ENCODE measurements at places on chromosomes 3 and 15.

- DNase-seq, result no peak
Observed at GRCh38 chr15:88605189-88606069, 15.7 kb upstream of the AEN start.

GRCh38 chr3:52231502-52232278, 6.2 kb upstream of the TLR9 start:
- DNase-seq, result no peak

GRCh38 chr3:122893282-122893681, 98.4 kb downstream of the SLC49A4 start:
- DNase-seq, result no peak

- DNase-seq, result no peak
Observed at GRCh38 chr15:90225504-90226234, 8.1 kb downstream of the CIB1 start.

- DNase-seq, result no peak
Observed at GRCh38 chr3:110974902-110975301, 96.7 kb upstream of the NECTIN3 start.

DNA sequence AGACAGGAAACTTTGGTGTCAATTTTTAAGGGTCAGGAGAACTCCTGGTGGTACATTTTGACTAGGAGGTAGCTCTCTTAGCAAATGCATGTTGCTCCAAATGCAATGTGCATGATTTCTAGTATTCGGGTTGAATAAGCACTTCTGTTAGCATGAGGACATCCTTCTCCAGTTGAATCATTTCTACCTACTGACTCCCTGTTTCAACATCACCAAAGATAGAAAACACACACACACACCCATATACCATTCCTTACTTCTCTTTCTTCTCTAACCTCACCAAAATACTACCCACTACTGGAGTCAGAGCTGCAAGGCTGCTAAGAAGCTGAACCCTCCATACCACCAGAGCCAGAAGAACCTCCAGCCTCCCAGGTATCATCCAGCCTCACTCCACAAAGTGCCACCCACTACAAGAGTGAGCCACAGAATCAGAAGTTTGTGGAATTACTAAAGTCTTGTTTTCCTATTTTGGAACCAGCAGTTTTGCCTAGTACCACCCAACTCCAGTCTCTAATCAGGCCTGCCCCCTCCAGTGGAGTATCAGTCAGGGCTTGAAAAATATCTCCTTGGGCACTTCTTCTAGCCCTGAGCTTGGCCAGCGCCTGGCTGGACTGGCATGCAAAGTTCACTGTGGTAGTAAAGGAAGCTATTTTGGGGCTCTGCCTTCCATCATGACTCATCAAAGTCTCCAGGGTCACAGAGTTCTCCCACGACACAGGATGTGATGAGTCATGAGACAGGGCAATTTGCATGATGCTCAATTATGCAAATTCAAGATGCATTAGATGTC, 110.3 kb downstream of the CYP19A1 start:
- DNase-seq, result no peak

All from caudate nucleus (tissue), 63 donors.